ENCODE measurements at places on chromosomes 5 and 9.

DNA sequence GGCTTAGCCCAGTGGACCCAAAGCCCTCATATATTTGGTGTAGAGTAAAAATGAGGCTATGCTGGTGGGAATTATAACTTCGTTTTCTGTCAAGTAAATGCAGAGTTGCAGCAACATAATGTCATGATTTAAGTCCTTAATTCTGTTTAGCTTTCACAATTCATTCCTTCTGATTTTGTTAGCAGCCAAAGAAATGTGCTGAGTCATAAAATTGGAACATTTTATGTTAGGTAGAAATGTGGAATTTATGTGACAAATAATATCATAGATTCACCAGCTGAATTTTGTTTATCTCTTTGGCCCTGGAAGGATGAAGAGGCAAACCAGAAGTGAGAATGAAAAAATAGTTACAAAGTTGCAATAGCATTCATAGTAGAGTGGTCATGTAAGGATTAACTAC lies 247.0 kb downstream of the TRPM3 start:
- no peak for DNase-seq

GRCh38 chr9:7570107-7570720 lies 229.4 kb downstream of the DMAC1 start:
- DNase-seq, result peak; percentile 22

DNA sequence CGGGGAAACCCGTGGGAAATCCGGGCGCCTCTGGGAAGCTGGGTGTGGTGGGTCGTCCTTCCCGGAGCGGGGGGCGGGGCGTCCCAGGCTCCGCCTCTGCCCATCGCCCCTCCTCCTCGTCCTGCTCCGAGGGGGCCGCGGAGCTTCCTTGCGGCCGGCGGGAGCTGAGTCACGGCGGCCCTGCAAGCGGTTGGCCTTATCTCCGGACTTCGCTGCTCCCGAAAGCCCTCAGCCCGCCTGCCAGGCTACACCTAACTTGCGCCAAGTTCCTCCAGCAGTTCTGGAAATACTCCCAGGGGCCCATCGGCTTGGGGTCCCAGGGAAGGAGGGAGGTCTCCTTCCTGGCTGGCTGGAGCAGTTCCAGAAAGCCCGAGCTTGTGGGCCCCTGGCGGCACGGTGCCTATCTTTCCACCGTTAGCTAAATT lies 54.1 kb upstream of the CDKN2AIPNL start:
- peak; percentile 98 for DNase-seq

DNA sequence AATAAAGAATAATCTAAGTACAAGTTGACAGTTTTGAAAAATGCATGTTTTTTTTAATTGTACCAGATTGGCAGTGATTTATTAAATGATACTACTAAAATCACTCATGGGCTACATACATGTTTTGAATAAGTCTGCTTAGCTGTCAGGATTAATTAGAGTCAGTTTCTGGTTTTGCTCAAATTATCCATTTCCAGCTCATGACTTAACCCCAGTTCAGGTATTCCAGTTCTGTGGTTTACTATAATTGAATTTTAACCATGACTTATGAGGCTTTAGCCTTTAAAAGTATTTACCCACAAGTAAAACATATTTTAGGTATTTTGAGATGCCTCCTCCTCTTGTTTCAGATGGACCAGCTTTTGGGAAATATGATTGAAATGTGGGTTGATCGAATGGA lies 17.8 kb upstream of the LRRC70 start:
- DNase-seq, result no peak

GRCh38 chr5:150488519-150489359 lies 19.2 kb upstream of the NDST1 start:
- DNase-seq, result peak; percentile 70

DNA sequence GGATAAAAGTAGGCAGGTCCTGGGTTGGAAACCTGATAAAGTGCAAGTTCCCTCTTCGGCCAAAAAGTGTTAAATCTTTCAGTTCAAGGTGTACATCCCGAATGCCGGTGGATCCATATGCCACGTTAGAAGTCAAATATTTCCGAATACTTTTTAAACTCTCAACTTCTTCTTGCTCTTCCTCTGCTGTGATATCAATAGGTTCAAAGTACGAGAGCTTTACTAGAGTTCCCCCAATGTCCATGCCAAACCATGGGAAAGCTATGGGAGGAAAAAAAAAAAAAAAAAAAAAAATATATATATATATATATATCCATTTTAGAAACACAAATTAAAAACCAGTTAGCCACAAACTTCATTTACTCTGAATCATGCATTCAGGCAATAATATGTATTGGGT lies 10.4 kb downstream of the PANK3 start:
- no peak for DNase-seq

DNA sequence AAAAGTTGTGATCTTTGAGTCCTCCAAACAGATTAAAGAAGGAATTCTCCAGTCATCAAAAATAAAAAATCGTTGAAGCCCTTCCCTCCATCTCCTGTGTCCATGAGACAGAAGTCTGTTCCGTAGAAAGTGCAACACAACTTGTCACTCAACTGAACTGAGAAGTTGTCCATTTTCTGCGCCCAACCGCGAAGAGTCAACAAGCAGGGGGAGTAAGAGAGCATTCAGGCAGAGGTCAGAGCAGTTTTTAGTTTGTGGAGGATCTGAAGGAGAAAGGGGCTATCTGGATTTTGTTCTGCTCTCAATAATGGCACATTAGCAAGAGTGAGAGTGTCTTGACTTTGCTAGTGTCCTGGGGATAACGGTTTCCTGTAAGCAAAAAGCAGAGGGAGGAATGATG lies 303.9 kb downstream of the ICE1 start:
- DNase-seq, result no peak

DNA sequence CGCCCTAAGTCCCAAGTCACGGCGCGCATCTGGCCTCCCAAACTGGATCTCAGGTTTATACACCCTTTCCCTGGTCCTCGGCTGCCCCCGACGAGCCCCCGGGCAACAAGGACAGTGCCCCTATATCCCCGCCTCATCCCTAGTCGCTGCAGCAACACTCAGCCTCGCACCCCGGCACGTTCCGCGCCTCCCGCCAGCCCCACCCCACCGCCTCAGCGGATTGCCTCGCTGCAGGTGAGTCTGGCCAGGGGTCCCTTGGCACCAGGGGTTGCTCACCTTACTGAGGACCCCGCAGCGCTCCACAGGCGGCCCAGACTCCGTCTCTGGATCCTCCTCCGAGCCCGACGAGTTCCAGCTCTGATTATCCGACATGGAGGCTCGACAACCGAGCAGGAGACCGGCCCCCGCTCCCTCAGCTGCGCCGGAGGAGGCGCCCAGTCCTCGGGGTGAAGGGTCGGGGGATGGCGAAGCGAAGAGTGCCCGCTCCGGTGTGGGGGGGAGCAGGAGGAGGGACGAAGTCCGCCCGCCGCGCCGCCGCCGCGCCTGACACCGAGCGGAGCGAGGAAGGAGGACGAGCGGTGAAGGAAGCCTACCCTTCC lies 494 bp downstream of the CERT1 start:
- peak; percentile 53 for DNase-seq

DNA sequence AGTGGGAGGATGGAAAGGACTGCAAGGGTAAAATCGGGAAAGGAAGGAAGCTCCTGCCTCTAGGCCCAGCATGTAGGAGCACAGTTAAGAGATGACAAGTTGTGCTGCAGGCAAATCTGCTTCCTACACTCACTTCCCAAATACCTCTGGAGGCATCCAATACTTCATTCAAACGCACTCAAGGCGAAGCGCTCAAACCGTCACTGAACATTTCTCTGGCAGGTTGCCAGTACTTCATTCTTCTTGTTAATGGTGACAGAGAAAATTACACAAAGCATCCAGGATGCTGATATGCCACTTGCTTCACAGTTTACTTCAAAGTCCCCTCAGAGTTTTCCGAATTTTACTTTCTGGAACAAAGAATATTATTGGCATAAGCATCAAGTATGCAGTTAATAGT lies 59.8 kb downstream of the NREP start:
- no peak for DNase-seq

DNA sequence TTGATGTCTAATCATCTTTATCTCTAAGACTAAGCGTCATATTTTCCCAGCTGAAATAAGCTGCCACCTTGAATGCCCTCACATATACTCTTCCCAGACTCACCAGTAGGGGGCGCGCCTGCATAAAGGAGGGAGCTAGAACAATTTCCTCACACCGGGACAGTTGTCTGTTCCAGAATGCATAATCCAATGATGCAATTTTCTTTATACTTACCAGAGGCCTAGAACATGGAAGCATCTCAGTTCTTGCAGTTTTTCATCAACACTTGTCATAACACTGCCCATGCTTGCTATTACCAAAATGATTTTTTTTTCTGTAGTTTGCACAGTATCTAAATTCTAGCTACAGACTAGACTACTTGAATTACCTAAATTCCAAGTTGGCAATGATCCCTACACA lies 203.9 kb downstream of the FRMD3 start:
- peak; percentile 78 for DNase-seq

DNA sequence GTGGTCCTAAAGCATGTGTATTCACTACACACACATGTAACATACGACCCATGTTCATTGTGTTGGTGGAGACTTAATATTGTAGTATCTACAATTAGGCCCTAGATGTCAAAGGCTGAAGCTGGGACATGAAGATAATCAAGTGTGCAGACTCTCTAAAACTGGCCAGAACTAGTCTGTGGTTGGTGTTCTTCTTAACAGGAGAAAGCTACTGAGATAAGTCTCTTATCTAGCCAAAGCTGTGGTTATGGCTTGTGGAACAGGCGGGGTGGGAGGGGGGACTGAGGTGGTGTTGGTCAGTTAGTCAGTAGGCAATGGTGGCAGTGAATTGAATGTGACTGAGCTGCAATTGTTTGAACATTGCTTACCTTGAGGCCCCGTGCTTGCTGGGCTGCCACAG lies 112.7 kb upstream of the SLC24A2 start:
- DNase-seq, result no peak

DNA sequence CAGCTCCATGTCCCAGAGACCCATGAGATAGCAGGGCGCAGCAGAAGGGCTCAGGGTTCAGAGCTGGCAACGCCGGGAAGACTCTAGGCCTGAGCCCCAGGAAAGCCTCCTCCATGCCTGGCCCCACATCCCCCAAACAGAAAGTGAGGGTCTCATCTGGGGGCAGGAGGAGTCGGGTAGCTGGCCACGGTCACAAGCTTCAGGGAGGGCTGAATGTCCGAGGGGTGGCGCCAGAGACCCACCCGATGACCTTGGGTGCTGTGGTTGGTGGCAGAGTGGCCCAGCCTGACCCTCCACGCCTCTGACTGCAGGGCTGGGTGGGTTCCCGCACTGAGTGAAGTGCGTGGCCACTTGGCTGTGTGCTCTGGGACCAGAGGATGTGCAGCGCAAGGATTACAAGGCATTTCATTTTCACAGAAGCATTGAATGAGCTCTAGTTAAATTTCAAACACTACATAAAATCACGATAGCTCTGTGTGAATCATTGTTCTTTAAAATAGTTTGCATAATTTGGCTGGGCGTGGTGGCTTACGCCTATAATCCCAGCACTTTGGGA lies 3.0 kb downstream of the C8G start:
- DNase-seq, result peak; percentile 71

DNA sequence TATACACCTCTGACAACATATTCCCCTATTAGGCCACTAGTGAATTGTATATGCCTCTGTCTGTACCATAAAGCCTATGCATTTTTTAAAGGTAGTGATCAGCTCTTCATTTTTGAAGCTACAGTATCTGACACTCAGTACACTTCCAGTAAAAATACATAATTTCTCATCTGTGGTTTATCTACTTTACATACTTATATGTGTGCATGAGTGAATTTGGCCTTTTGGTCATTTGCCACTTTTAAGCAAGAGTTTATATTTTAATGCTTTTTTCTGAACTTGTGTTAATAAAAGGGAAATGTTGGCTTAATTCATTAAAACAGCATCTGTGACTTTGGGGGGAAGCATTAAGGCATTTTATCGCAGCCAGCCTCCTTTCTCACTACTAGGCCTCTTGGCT lies 47.8 kb downstream of the ST8SIA4 start:
- DNase-seq, result no peak

DNA sequence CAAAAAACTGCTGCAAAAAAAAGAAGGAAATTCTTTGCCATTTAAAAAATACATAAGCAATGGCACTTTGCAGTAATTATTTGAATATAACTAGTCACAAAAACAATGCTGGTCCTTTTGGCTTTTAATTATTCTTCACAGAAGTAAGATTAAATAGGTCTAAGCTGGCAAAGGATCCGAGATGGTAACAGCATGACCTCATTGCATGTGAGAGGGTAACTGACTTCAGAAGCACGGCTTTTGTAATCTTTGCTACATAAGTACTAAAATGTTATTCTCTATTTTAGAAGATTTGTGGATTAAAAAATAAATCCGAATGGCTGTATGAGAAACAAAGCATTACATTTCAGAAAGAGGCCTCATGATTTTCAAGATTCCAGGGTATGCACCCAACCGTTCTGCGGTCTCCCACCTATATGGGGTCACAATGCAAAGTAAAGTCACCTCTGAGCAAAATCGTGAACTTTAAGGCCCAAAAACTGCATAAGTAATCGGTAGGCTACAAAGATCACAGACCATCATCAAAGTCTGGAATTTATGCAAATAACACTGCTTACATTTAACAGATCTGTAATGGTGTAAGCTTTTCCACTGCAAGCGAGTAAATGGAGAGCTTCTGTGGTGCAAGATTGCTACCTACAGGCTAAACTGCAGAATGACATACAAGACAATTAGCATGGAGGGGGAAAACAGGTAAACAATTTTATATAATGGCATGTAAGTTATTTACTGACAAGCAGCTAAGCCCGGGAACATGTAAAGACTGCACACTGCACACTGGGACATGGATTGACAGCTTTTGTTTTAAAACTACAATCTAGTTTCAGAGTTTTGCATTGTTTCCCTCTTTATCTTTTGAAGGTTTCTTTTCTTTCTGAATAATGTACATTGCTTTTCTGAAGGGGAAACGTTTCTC lies 231.6 kb downstream of the SLF1 start:
- DNase-seq, result peak; percentile 51

- DNase-seq, result peak; percentile 62
Measured at GRCh38 chr9:6184749-6185645, 30.6 kb upstream of the IL33 start.

GRCh38 chr5:147904110-147904509 lies 2.2 kb downstream of the C5orf46 start:
- no peak for DNase-seq

- DNase-seq, result no peak
Measured at GRCh38 chr9:71835596-71835995, 67.3 kb upstream of the CEMIP2 start.

DNA sequence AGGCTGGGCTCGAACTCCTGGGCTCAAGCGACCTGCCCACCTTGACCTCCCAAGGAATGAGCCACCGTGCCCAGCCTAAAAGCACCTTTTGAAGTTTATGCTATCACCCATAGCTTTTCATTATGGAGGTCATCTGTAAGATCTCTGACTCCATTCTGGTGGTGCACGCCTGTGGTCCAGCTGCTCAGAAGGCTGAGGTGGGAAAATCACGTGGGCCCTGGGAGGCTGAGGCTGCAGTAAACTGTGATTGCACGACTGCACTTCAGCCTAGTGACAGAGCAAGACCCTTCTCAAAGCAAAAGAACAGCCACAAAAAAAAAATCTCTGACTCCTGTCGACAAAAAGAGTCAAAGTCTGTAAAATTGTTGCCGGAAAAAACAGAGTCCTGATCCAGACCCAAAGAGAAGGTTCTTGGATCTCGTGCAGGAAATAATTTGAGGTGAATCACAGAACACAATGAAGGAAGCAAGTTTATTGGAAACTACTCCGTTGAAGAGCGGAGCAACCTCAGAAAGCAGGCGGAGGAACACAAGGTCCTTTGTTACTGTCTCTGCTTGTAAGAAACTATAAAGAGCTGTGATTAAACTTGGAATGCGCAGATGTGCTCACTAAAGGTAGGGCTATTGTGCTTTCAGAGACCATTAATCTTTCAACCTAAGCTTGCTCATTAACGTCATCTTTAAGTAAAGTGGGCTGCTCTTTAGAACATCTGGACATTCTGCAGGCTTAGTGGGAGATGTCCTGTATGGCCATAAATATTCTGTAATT lies 2.0 kb upstream of the HAUS6 start:
- DNase-seq, result no peak
